ENCODE measurements at places on chromosomes 7 and 10.
A peak's percentile ranks its signal among the peaks of the same experiment; 100 is the strongest.

DNA sequence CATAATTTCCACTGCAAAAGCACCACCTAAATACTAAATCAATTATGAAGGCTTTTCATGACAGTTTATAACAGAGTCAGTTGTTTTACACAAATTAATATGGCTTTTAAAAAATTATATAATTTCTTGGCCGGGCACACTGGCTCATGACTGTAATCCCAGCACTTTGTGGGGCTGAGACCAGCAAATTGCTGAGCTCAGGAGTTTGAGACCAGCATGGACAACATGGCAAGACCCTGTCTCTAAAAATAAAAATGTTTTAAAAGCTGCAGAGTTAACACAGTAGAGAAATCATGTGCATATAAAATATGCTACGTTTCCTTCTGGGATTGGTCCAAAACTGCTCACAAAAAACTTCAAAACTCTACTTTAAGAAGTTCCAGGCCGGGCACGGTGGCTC lies 43.6 kb upstream of the EIF4H start:
- no peak for DNase-seq

- no peak for DNase-seq
Measured at GRCh38 chr7:13560441-13560840, 429.0 kb downstream of the ETV1 start.

GRCh38 chr10:67789769-67790168 lies 48.2 kb downstream of the DNAJC12 start:
- DNase-seq = no peak

- DNase-seq = no peak
Measured at GRCh38 chr7:115015619-115016018, 93.7 kb downstream of the MDFIC start.

GRCh38 chr7:148480479-148481146 lies 110.0 kb upstream of the C7orf33 start:
- DNase-seq = no peak

GRCh38 chr7:41916450-41916927 lies 213.6 kb upstream of the INHBA start:
- DNase-seq = peak; percentile 50

- no peak for DNase-seq
Measured at GRCh38 chr7:45131891-45132290, 20.4 kb upstream of the TBRG4 start.

DNA sequence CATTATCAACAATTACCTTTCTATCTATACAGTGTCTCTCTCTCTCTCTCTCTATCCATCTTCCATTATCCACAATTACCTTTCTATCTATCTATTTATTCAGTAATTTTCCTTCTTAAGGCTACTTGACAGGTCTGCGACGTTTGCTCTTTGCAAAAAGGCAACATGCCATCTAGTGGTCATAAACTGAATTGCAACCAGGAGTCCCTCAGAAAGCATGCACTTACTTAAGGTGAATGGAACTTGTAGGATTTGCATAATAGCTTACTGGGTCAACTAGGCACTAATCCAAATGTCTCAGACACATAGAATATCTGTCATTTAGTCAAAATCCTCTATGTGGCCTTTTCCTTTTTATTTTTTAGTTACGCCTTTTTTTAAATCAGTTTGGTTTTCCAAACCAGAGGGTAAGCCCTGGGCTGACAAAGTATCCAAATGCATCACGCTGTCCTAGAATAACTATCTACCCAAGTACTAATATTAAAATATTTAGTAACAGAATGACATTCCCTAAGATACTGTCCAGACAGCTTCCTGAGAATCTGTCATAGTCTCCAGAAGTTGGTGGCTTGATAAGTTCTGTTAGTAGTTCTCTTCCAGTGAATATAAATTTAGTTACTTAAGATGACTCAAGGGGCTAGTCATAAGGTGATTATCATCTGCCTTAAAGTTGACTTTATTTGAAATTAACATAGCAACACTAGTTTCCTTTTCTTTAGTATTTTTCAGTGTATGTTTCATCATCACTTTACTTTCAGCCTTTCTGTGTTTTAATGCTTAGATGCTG lies 208.3 kb downstream of the PPP1R3A start:
- DNase-seq = no peak

DNA sequence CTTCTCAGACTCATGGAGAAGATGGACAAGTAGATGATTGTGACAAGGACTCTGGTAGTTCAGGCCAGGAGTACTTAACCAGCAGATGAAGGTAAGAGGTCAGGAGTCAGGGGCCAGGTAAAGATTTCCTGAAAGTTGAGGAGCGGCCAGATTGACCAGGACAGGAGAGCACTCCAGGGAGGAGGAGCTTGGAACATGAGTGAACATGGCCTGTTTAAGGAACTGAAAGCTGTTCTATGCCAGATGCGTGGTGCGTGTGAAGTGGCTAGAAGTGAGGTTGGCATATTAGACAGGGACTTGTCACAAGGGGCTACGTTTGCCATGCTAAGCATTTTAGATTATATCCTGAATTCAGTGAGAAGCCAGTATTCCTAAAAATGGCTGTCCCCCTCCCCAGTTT lies 157.2 kb downstream of the WNT2 start:
- DNase-seq = no peak

- no peak for DNase-seq
Measured at GRCh38 chr7:82528577-82529310, 85.2 kb upstream of the CACNA2D1 start.

DNA sequence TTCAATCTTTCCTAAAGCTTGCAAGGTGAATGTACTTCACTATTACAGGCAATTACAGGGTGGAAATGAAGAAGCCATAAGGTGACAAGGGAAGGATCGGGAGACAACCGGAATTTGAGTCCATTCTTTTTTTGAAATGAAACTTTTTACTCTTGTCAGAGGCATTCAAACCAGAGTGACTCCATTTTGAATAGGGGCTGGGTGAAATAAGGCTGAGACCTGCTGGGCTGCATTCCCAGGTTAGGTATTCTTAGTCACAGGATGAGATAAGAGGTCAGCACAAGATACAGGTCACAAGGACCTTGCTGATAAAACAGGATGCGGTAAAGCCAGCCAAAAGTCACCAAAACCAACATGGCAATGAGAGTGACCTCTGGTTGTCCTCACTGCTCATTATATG lies 363.3 kb downstream of the TYW1 start:
- DNase-seq = no peak

DNA sequence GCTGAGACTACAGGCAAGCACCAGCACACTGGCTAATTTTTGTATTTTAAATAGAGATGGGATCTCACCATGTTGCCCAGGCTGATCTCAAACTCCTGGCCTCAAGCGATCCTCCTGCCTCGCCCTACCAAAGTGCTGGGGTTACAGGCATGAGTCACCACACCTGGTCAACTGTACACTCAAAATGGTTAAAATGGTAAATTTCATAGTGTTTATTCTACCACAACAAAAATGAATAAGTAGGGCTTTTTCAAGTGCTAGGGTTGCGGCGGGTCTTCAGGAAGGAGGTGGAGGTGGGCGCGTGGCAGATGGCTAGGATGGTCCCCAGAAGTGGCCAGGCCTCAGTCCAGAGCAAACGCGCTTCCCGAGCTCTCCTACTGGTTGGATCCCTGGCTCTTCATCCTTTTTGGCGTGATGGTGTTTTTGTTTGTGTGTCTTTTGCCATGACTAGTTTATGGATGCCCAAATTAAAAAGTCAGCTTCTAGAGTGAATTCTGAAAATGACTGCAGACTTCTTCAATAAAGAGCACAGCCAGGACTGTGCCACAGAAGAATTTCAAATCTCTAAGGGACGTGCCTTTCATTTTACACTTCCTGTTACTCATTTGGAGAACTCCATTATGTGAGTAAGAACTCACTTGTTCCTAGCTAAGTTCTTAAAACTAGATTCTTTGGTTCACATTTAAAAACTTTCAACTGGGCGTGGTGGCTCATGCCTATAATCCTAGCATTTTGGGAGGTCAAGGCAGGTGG lies 73.9 kb downstream of the TMEM130 start:
- no peak for DNase-seq

DNA sequence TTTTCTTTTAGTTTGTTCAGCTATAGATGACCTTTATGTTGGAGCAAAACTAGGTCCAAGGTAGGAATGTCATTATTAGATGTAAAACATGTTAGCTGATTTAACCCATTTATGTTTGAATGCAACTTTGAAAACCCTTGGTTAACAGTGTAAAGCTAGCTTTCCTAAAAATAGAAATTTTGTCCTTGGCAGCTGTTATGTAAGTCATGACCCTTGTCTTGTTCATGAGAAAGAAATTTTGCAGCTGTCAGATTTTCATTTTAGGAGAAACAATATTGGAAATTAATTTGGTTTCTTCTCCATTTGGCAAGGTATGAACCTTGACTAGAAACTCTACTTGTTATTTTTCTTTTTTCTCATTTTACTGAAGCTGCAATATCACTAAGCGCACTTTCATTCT lies 23.9 kb upstream of the CCAR1 start:
- DNase-seq = no peak

DNA sequence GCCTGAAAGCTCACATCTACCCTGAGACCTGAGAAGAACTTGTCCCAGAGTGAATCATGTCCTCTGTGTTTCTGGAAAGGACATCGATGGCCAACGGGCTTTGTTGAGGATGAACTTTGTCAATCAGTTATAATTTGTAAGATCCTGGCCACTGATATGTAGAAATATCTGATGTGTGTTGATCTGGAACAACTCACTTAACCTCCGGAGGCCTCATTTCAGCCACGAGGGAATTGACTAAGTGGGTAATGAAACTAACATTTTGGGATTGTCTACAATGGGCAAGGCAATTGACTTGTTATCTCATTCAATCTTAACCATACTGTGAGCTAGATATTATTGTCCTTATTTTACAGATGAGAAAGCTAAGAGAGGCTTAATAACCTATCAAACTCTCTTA lies 468.1 kb upstream of the NRP1 start:
- no peak for DNase-seq

DNA sequence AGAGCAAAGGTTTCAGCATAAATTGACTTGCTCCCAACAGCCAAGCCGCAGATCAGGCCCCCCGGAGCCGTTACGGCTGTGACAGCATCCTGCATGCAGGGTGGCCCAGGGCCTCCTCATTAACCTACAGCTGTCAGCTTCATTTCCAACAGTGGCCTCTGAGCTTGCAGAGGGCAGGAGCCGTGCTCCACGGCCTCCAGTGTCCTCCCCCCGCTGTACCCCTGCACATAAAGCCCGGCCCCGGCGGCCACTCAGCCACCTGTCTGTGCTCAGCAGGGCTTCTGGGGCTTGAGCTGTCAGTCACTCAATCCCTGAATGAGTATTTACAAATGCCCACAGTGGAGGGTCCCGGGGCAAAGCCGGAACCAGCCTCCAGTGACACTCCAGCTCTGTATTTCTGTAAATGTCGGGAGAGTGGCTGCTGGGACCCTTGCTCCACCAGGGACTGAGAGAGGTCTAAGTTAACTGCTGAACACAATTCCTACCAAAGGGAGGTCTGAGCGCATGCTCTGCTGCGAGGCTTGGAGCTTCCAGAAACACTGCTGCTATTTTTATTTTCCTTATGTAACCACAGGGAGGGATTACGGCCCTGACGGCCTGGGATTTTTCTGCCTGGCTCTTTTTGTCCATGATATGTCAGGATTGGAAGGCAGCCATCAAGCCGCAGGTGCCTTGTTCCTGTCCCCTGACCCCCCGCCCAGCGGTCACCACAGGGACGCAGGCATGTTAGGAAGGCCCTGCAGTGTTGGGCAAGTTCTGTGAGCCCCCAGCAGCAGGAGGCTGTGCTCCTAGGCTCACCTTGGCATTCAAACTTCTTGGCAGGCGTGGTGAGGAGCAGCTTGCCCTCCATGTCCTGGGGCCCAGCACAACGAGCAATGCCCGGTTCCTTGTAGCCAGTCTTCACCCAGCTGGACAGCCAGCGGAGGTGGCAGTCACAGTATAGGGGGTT lies 165.0 kb downstream of the SLIT1 start:
- DNase-seq = no peak

DNA sequence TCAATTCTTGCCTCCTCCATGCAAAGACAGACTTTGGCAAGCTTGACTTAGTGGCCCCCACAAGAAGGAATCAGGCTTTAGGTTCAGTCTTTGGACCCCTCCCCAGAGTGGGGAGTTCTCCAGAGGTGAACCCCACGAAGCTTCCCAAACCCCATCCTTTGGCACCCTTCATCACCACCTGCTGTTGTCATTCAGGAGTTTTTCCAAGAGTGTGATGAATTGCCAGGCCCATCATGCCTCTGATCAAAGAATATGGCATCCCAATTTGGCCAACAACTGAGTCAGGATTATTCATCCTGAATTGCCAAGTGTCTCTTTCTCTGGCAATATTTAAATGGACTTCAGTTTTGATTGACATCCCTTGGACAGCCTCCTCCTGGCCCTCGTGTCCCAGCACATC lies 404.7 kb upstream of the MKI67 start:
- DNase-seq = no peak

DNA sequence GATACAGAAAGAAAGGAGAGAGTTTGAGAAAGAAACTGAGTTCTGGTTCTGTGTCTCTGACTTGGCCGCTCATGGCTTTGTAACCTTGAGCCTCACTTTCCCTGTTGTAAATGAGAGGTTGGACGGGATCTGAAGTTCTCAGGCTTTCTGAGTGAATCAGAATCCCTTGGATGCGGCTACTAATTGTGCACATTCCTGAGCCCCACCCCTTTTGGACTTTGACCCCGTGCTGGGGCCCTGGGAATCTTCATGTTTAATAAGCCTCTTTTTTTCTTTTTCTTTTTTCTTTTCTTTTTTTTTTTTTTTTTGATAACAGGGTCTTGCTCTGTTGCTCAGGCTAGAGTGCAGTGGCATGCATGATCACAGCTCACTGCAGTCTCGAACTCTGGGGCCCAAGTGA lies 26.9 kb downstream of the SLC25A28 start:
- DNase-seq = no peak

DNA sequence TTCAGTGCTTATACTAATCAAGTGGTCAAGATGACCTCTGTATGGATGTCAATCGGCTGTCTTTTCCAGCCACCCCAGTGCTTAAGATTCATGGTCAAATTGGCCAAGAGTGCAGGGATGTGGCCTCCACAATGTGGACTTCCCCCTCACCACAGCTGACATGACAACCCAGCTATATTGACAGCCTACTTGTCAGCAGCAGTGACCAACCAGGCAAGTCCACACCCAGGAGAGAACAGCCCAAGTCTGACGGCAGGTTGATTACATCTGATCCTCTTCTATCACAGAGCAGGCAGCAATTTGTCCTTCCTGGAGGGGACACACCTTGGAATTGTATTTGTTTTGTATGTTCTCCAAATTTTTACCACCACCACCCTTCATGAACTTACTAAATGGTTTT lies 8.2 kb upstream of the ERVW-1 start:
- DNase-seq = no peak

GRCh38 chr10:1464881-1465417 lies 272.4 kb downstream of the ADARB2 start:
- no peak for DNase-seq

DNA sequence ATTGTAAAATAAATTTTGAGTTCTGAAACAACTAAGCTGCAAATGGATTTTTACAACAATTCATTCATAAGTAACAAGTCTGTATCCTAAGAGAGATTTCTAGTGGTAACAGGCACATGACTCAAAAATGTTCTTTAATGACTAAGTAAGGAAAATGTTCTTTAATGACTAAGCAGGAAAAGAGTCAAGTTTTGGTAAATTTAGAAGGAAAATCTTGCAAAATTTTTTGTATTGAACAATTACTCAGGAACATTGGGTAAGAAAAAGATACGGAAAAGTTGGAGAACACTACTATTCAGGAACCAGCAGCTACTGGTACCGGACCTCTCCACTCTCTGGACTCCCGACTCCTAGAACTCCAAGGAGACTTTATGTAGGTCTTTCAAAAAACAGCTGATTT lies 33.5 kb downstream of the HYCC1 start:
- no peak for DNase-seq

GRCh38 chr10:51340845-51341610 lies 266.7 kb downstream of the PRKG1 start:
- no peak for DNase-seq
